Melanocyte of skin (primary cell): ENCODE measurements at places on chromosomes 13 and 19. TPM values are rescaled to one million over a fixed set of nuclear protein-coding genes. Genes with fewer than 3 reads are reported as not detected.

Gene C1QTNF9
- not detected in 2 replicates for total RNA-seq

Gene FFAR3
- not detected in 2 replicates for total RNA-seq

Gene VSTM1
- total RNA-seq = not detected in 2 replicates

Gene RFPL4A
- not detected in 2 replicates for total RNA-seq

Gene CLEC4G
- not detected in 2 replicates for total RNA-seq

Gene MYH14
- total RNA-seq = 0.46 and 1.00 TPM in 2 replicates

Gene ZNF229
- 5.6 and 8.0 TPM in 2 replicates for total RNA-seq

Gene FLT3
- not detected in 2 replicates for total RNA-seq

Gene CCNA1
- total RNA-seq = 0.69 and 0.73 TPM in 2 replicates

Gene FKRP
- 12.3 and 12.6 TPM in 2 replicates for total RNA-seq

Gene IRGQ
- total RNA-seq = 27.0 and 33.2 TPM in 2 replicates

Gene PSMD8
- 408 and 443 TPM in 2 replicates for total RNA-seq

Gene CDX2
- not detected in 2 replicates for total RNA-seq

Gene LAIR1
- total RNA-seq = not detected in 2 replicates

Gene ZNF628
- total RNA-seq = 2.9 and 4.8 TPM in 2 replicates

Gene PRTN3
- not detected in 2 replicates for total RNA-seq

Gene CYP2A6
- not detected in 2 replicates for total RNA-seq

Gene CEACAM8
- total RNA-seq = not detected in 2 replicates

Gene FCAR
- not detected in 2 replicates for total RNA-seq

Gene CABP5
- total RNA-seq = not detected in 2 replicates

Gene FPR2
- total RNA-seq = not detected in 2 replicates

Gene TEX29
- total RNA-seq = not detected in 2 replicates

Gene IGLON5
- total RNA-seq = not detected in 2 replicates

Gene PODNL1
- under 0.01 TPM in 2 replicates for total RNA-seq

Gene VSTM2B
- total RNA-seq = 0.93 TPM in 1 of 2 replicates, not detected in the other

Gene SLC46A3
- 2.9 and 4.5 TPM in 2 replicates for total RNA-seq

Gene FGF9
- not detected in 2 replicates for total RNA-seq

Gene SMIM44
- total RNA-seq = not detected in 2 replicates

Gene CPB2
- total RNA-seq = not detected in 2 replicates
